ENCODE measurements at places on chromosomes 16 and 17. TPM values are rescaled to one million over a fixed set of nuclear protein-coding genes. Genes with fewer than 3 reads are reported as not detected.

DNA sequence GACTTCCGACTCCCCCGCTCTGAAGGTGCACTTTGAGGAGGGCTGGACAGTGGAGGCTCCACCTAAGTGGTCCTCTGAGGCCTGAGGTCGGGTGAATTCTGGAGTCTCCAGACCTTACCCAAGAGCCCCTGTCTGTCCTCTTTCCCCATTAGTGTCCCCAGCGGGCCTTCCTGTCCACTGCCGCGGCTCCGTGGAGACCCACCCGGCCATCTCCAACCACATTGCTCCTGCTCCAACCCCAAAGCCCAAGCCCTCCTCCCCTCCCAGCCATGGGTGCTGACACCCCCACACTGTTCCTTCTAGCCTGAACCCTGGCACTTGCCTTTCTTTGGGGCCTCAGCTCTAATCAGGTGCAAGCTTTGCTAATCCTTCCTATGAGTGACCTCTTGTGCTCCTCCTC lies 283.1 kb upstream of the TNRC6C start:
- H3K36me3 ChIP-seq: no peaks in the 10 kb centered on the region
- no peak for DNase-seq
- H3K4me1 ChIP-seq: peaks cover 17% of the 10 kb centered on the region
- no peak overlapping the region for H3K27ac ChIP-seq
- H3K4me3 ChIP-seq: no peak overlapping the region

SMIM36 gene
- total RNA-seq: not detected

NPIPB9 gene
- total RNA-seq: 3.6 TPM

KRTAP4-3 gene
- not detected for total RNA-seq

GRCh38 chr16:23107117-23107516 lies 42.1 kb downstream of the USP31 start:
- H3K4me3 ChIP-seq: no peak overlapping the region
- no peaks in the 10 kb centered on the region for H3K4me1 ChIP-seq
- no peak overlapping the region for H3K27ac ChIP-seq
- H3K36me3 ChIP-seq: peaks cover 25% of the 10 kb centered on the region
- no peaks in the 10 kb centered on the region for H3K27me3 ChIP-seq

CACNG4 gene
- total RNA-seq: 10.1 TPM

GRCh38 chr16:67150047-67150832 lies 558 bp downstream of the B3GNT9 start:
- DNase-seq: no peak
- no peak overlapping the region for H3K27ac ChIP-seq
- H3K4me1 ChIP-seq: peaks cover 7% of the 10 kb centered on the region
- peak overlapping the region; percentile 77 for H3K4me3 ChIP-seq
- peaks cover 11% of the 10 kb centered on the region for H3K36me3 ChIP-seq

DNA sequence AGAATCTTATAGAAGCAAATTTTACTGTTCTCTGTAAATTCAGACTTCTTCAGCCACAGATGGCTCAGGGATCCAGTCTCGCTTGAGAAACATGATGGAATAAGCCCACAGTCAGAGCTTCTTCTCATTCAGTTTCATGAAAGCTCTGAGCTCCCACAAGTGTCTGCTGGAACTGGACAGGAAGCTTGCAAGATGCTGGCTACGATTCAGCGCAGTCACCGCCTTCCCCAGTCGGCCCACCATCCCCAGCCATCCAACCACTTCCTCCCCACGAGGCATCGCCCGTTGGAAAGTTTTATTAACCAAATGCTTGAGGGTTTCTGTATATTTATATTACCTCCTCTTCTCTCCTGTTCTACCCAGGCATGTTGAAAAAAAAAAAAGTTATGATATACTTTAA lies 171.7 kb downstream of the ZFHX3 start:
- no peaks in the 10 kb centered on the region for H3K27me3 ChIP-seq
- H3K36me3 ChIP-seq: peaks cover 10% of the 10 kb centered on the region
- H3K27ac ChIP-seq: peak overlapping the region; percentile 44
- H3K4me1 ChIP-seq: peaks cover 39% of the 10 kb centered on the region
- no peak overlapping the region for H3K4me3 ChIP-seq

CACNG3 gene
- not detected for total RNA-seq

DNA sequence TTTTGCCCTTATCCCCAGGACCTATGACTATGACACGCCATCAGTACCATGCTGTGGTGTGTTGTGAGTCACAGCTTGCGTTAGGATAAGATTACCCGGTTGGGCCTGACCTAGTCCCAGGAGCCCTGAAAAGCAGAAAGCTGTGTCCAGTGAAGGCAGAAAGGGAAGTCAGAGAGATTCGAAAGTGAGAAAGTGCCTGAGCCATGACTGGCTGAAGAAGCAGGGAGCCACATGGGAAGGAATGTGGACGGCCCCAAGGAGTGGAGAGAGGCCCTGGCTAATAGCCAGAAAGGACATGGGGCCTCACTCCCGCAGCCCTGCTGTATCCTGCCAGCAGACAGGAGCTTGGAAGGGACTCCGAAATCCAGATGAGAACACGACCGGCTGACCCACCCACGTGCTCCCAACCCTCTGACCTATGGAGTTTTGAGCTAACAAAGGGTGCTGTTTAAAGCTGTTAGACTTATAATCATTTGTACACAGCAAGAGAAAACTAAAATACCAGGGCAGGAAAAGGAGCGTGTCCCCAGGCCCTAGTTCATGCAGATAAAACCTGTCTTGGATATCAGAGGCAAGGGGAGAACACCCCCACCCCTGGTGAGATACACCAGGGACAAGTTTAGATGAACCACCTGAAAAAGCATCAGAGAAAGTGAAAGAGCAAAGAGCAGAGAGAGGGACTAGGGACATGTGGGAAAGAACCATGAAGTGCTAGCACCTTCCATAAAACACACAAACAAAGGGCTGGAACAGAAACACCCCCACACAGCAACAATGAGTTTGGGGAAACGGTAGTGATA lies 115.3 kb downstream of the SLC39A11 start:
- DNase-seq: peak; percentile 37
- H3K27me3 ChIP-seq: no peaks in the 10 kb centered on the region
- no peaks in the 10 kb centered on the region for H3K36me3 ChIP-seq
- H3K4me1 ChIP-seq: peaks cover 36% of the 10 kb centered on the region
- H3K27ac ChIP-seq: peak overlapping the region; percentile 94
- no peak overlapping the region for H3K4me3 ChIP-seq

GRCh38 chr17:80065478-80066170 lies 29.2 kb downstream of the CCDC40 start:
- H3K27me3 ChIP-seq: no peaks in the 10 kb centered on the region
- no peak for DNase-seq
- H3K4me1 ChIP-seq: peaks cover 17% of the 10 kb centered on the region
- H3K27ac ChIP-seq: no peak overlapping the region
- peaks cover 7% of the 10 kb centered on the region for H3K36me3 ChIP-seq

GRCh38 chr16:71895679-71896365 lies 491 bp downstream of the IST1 start:
- H3K27me3 ChIP-seq: no peaks in the 10 kb centered on the region
- H3K4me3 ChIP-seq: peak overlapping the region; percentile 96
- H3K27ac ChIP-seq: peak overlapping the region; percentile 99
- no peak for DNase-seq

ST6GALNAC1 gene
- 1.4 TPM for total RNA-seq

DNA sequence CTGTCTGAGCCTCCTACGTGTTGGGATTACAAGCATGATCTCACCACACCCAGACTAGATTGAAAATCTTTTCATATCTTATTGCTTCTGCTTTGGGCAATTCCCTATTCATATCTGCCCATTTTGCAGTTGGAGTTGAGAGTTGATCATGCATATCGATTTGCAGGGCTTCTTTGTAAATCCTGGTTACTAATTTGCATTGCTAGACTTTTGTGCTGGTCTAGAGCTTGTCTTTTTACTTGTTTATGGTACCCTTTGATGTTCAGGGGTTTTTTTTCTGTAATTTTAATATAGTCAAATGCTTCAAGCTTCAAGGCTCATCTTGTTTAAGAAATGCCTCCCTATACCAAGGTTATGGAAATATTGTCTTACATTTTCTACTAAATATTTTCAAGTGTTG lies 23.5 kb upstream of the CMIP start:
- no peak overlapping the region for H3K27ac ChIP-seq
- H3K4me3 ChIP-seq: no peak overlapping the region
- no peak for DNase-seq
- no peaks in the 10 kb centered on the region for H3K4me1 ChIP-seq

- H3K4me1 ChIP-seq: peaks cover 16% of the 10 kb centered on the region
- H3K27ac ChIP-seq: peak overlapping the region; percentile 48
- no peak for DNase-seq
- H3K27me3 ChIP-seq: peaks cover 10% of the 10 kb centered on the region
- H3K36me3 ChIP-seq: no peaks in the 10 kb centered on the region
These were observed 673.6 kb downstream of the HS3ST4 start for GRCh38 chr16:26365161-26365940.

- H3K36me3 ChIP-seq: no peaks in the 10 kb centered on the region
- DNase-seq: no peak
- H3K4me1 ChIP-seq: peaks cover 11% of the 10 kb centered on the region
These were observed 174.1 kb downstream of the NTN1 start for GRCh38 chr17:9195411-9195810.

DNA sequence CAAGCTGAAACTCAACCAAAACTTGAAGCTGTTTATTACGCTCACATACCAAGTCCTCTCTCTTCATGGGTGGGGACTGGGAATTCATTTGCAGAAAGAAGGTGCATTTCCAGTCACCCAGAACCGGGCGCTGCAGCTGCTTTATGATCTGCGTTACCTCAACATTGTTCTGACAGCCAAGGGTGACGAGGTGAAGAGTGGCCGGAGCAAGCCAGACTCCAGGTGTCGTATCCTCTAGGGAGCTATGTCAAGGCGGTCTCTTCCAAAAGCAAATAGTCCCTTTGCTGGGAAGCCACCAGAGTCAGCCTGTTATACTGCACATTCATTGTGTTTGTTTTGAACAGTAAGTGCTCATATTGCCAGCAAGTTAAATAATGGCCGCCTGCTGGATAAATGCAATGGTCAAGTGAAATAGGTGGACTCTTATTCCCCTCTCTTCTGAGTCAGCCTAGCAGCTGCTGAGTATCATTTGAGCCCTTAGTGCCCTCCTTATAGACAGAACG lies 12.7 kb downstream of the COG1 start:
- H3K27me3 ChIP-seq: no peaks in the 10 kb centered on the region
- DNase-seq: no peak
- H3K4me3 ChIP-seq: no peak overlapping the region

- peaks cover 41% of the 10 kb centered on the region for H3K4me1 ChIP-seq
- H3K27ac ChIP-seq: peak overlapping the region; percentile 52
- no peak for DNase-seq
These were observed 17.6 kb downstream of the NUP93 start for GRCh38 chr16:56747486-56748045.

RSPRY1 gene
- 43.8 TPM for total RNA-seq

- H3K4me3 ChIP-seq: no peak overlapping the region
- H3K27me3 ChIP-seq: no peaks in the 10 kb centered on the region
- peaks cover 11% of the 10 kb centered on the region for H3K4me1 ChIP-seq
- DNase-seq: no peak
- H3K36me3 ChIP-seq: peaks cover 13% of the 10 kb centered on the region
- H3K27ac ChIP-seq: no peak overlapping the region
These were observed 18.5 kb downstream of the FLYWCH1 start for GRCh38 chr16:2930236-2930635.

LRRC75A gene
- 4.3 TPM for total RNA-seq

GRCh38 chr16:75203096-75203495 lies 3.9 kb downstream of the CTRB2 start:
- peaks cover 4% of the 10 kb centered on the region for H3K4me1 ChIP-seq
- no peaks in the 10 kb centered on the region for H3K36me3 ChIP-seq
- DNase-seq: no peak
- H3K27ac ChIP-seq: no peak overlapping the region
- H3K27me3 ChIP-seq: no peaks in the 10 kb centered on the region

OTOP2 gene
- not detected for total RNA-seq

GRCh38 chr17:21025451-21025850 lies 17.4 kb downstream of the USP22 start:
- no peaks in the 10 kb centered on the region for H3K27me3 ChIP-seq
- DNase-seq: no peak
- no peak overlapping the region for H3K4me3 ChIP-seq
- H3K27ac ChIP-seq: no peak overlapping the region
- H3K4me1 ChIP-seq: peaks cover 27% of the 10 kb centered on the region

- no peak overlapping the region for H3K4me3 ChIP-seq
- no peaks in the 10 kb centered on the region for H3K36me3 ChIP-seq
- no peak overlapping the region for H3K27ac ChIP-seq
These were observed 125.9 kb downstream of the OR1D5 start for GRCh38 chr17:2937331-2938003.

DNA sequence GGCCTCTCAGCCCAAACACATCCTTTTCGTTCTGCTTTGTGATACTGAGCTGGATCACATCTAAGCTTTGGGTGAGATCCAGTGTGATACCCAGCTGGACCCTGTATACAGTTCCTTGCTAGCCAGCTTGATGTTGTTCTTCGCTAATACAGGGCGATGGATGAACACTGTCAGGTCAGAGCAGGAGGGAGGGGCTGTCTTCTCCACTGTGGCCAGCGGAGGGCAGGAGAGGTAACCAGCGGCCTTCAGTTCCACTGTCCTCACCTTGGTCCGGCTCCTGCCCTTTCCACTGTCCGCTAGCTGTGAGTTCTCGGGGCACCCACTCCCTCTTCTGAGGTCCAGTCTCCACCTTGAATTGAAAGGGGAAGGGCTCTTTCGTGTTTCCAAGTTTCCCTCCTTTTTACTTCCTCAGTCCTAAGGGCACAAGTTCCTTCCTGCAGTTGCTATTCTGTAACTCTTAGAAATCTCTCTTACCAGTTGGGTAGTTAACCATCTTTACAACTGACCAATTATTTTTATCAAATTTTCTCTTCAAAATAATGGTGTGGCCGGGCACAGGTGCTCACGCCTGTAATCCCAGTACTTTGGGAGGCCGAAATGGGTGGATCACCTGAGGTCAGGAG lies 3.0 kb upstream of the ZNF213 start:
- H3K36me3 ChIP-seq: peaks cover 9% of the 10 kb centered on the region
- peaks cover 30% of the 10 kb centered on the region for H3K4me1 ChIP-seq
- peak overlapping the region; percentile 26 for H3K4me3 ChIP-seq
- H3K27me3 ChIP-seq: no peaks in the 10 kb centered on the region
- DNase-seq: no peak

GRCh38 chr16:11994143-11995119 lies 17.9 kb downstream of the SNX29 start:
- H3K4me3 ChIP-seq: no peak overlapping the region
- DNase-seq: no peak
- no peaks in the 10 kb centered on the region for H3K36me3 ChIP-seq
- H3K27me3 ChIP-seq: no peaks in the 10 kb centered on the region
- H3K27ac ChIP-seq: no peak overlapping the region
- no peaks in the 10 kb centered on the region for H3K4me1 ChIP-seq

ZP2 gene
- not detected for total RNA-seq

Data from mesothelial cell of epicardium (in vitro differentiated cells).